ENCODE measurements at places on chromosomes 12 and 14. TPM values are rescaled to one million over a fixed set of nuclear protein-coding genes. Genes with fewer than 3 reads are reported as not detected.

DNA sequence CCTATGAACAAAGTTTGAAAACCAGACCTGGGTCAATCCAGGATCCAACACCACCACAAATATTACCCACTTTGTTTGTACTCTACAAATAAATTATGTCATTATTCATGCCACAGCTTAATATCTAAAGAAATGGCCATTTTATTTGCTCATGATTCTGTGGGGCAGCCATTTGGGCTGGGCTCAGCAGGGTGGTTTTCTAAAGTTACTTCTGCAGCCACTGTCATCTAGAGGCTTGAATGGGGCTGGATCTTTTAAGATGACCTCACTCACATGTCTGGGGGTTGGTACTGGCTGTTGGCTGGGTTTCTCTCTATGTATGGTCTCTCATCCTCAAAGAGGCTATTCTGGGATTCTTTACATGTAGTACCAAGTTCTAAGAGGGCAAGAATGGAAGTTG, 96.2 kb downstream of the VCPKMT start:
- no peak for DNase-seq

SOAT2 gene
- total RNA-seq: not detected

GRCh38 chr14:49460662-49461061, 125.5 kb downstream of the RPS29 start:
- no peak for DNase-seq

DNA sequence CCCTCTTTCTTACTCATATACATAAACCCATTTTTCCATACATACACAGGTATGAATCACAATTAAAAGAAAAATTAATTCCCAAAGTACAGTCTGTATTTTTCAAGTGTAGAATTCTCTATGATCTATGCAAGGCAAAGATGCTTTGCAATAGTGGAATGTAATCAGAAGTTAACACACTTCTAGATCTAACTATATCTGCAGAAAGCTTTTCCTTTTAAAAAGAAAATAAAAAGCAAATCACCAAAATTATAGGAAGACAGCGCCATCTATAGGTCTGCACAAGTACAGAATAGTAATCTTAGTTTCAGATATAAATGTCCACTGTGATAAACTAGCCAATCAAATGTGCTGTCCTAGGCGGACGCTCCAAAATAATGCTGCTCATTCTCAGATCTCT, 22.0 kb downstream of the SLC25A21 start:
- DNase-seq: peak; percentile 53

NDUFA12 gene
- 160 TPM for total RNA-seq

- no peak for DNase-seq
Observed at GRCh38 chr12:112382866-112383265, 635 bp upstream of the HECTD4 start.

DNA sequence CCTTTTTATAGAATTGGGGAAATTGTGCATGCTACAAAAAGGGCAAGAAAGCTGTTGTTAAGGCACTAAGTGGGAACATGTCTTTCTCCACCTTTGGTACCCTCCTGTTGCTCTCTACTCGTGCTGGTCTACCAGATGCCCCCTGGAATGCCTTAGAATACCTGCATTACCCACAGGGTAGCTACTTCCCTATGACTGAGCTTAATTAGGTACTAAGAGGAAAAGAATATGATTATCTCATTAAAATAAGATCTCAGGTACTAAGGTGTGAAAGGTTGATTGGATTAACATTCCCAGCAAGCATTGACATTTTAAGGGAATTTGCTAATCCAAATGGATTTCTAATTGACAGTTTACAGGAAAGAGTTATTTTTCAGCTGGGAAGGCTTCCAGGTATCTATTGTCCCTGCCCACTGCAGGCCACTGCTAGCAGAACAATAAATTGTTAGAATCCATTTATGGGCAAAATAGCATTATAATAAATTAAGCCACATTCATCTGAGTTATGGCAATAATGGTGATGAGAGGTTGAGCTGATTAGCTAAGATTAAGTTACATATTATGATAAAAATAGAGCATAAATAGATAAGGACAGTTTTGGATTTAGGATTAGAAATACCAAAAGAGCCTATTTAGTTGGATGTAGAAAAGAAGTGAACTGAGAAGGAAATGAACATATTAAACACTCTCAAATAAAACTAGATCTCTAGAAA, 67.8 kb upstream of the GRIP1 start:
- DNase-seq: no peak

INSM2 gene
- 0.05 TPM for total RNA-seq

GRCh38 chr12:131088701-131089530, 135.2 kb downstream of the ADGRD1 start:
- DNase-seq: no peak

DNA sequence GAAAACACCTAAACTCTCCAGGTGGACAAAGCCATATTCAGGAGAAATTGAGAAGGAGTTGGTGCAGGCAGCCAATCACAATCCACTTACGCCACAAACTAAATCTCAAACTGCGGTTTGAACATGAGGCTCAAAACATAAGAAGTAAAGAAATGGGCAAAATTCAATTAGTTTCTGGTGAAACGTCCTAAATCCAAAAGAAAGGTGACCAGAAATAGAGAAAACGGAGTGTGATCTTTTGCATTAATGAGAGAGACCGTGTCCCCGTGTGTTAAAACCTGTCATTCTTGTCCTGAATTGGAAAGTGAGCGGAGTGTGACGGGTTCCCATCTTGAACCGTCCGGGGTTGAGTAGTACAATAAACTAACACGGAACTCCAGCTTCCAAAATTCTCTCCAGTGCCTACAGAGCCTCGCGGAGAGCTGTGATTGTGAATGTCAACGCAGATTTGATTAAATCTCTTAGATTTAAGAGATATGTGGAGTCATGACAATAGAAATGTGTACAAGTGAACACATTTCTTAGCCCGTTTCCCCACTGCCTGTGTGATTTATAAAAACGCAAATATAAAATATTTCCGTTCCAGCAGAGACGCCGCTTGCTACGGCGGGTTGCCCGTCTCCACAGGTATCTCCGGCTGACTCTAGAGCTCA, 595 bp upstream of the METAP2 start:
- peak; percentile 60 for DNase-seq

DNA sequence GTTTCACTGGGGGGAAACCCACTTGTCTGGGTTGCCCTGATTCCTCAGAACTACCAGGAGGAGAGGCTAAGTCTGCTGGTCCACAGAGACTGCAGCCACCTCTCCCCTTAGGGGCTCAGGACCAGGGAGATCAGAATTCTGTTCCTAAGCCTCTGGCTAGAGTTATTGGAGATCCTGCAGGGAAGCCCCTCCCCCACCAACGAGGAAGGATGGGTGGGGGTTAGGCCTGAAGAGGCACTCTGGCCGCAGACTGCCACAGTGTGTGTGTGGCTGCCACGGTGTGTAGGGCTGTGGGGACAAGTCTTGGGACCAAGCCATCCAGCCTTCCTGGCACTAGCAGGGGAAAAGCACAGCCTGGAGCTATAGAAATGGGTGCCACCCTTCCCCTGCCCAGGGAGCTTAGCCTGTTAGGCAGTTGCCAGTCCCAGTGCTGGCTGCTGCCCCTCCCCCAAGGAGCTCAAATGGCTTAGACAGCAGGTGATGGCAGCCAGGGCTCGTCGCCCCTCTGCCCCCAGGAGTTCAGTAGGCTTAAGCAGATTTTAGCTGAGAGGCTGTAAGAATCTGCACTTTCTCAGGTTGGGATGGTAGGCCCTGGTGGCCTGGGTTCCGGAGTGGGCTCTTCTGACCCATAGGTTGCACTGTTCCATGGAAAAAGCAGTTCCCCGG, 107.7 kb downstream of the ERGIC2 start:
- no peak for DNase-seq

KRT73 gene
- not detected for total RNA-seq

DNA sequence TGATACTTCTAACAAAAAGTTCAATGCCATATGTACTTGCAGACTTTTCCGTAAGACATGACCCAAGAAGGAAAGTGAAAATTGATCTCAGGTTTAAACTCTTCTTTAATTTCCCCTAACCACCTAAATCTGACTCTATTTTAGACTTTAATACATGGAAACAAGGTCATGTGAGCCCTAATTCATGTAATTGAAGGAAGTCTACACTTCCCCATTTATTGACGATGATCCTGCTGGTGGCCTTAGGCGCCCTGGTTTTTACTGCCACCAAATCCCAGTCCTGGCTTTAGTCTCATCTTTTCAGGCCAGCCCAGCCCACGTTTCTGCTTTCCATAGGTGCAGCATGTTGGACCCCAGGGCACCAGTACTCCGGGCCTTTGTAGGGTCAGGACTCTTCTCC, 157.9 kb downstream of the PELI2 start:
- no peak for DNase-seq

DNA sequence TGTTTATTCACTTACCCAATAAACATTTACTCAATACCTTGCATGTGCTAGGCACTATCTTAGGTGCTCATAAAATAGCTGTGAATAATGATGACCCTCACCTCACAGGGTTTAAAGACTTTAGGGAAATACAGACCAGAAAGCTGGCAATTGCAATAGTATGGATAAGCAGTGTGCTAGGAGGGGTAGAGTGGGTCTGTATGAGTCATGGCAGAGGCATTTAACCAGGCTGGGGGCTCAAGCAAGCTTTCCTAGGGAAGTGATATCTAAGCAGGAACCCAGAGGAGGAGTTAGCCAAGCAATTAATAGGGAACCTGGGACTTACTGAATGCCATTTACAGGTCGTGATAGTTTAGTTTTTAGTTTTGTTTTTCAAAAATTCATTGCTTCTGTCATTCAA, 123.9 kb upstream of the CCDC198 start:
- peak; percentile 51 for DNase-seq

ADAMTS20 gene
- total RNA-seq: not detected

DNA sequence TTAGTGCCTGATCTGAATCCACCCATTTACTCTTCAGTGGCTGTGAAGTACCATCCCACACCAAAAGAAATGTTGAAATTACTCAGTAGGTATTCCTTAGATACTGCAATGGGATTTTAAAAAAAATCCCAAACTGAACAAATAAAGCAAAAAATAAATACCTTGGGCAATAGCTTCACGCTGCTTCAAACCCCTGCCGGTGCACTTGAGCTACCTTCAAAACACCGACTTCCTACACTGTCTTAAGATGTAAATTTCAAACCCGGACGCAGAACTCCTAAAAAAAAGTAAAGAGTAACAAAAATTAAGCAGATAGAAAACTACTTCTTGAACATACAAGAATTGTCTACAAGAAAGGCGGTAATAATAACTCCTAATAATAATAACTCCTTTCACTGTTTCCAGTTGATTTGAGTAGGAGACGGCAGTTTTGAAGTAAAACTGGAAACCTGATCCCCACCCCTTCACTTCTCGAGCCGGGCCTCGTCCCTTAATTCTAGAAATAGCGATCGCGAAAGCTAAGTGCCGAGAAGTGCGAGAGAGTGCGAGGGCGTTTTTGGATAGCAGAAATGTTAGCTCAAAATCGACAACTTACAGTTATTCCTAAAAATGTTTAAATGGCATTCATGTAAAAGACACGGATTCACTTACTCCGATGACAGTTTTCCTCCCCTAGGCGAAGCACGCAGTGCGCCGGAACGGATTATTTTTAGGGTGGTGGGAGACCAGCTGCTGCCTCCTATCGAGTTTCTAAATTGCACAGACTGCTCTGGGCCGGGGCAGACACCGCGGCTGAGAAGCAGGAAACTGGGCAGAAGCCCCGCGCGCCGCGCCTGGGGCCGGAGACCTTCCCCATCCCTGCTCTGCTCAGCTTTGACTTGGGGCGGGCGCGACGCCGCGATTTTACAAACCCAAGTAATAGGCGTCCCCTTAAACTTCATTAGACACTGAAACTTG, at the start of gene ABCC9:
Gene ABCC9 (minus strand): TSS at position 878 of the 957 bp plus-strand sequence. CDS start 4,752 bp downstream, outside the sequence.
- DNase-seq: no peak
